ENCODE measurements at places on chromosomes 6 and 20. TPM values are rescaled to one million over a fixed set of nuclear protein-coding genes. Genes with fewer than 3 reads are reported as not detected.

- H3K4me1 ChIP-seq, result no peaks in the 10 kb centered on the region
- H3K27me3 ChIP-seq, result no peaks in the 10 kb centered on the region
- no peak overlapping the region for H3K4me3 ChIP-seq
- peaks cover 100% of the 10 kb centered on the region for H3K36me3 ChIP-seq
- DNase-seq, result no peak
Observed at GRCh38 chr6:160048471-160048870, 73.1 kb upstream of the SLC22A1 start.

- DNase-seq, result no peak
- no peak overlapping the region for H3K4me3 ChIP-seq
- no peaks in the 10 kb centered on the region for H3K4me1 ChIP-seq
Observed at GRCh38 chr6:153092082-153093013, 38.7 kb downstream of the RGS17 start.

DNA sequence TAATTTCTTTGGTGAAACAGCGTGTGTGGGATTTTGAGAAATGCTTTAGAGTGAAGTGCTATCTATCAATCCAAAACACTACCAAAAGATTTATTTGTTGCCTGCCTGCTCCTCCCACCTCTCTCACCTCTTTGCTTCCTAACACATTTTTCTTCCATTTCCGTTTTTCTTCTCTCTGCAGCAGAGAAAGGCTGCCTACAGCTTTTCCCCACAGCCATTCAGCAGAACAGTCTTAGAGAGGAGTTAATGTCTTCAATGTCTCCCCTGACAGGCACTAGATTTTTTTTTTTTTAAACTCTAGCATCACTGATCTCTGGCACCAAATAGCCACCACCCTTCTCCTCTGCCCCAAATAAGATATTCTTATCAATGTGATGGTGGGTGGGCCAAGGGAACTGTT lies 327.8 kb upstream of the MAN1A1 start:
- H3K27me3 ChIP-seq, result no peaks in the 10 kb centered on the region
- no peak overlapping the region for H3K27ac ChIP-seq
- H3K36me3 ChIP-seq, result no peaks in the 10 kb centered on the region

DNA sequence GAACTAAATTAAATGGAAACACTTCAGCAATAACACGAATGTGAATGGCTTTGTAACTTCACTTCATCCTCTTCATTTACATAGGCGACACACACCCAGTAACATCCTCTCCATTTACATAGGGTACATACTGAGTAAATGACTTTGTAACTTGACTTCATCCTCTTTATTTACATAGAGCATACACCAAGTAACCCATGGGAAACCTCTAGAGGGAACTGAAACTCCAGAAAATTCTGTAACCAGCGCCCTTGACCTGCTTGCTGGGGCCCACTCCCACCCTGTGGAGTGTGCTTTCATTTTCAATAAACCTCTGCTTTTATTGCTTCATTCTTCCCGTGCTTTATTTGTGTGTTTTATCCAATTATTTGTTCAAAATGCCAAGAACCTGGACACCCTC lies 81.6 kb upstream of the OPRM1 start:
- H3K27ac ChIP-seq, result no peak overlapping the region
- no peaks in the 10 kb centered on the region for H3K36me3 ChIP-seq
- no peaks in the 10 kb centered on the region for H3K27me3 ChIP-seq
- DNase-seq, result no peak
- H3K4me1 ChIP-seq, result no peaks in the 10 kb centered on the region

Gene C20orf96
- total RNA-seq, result 11.6 TPM

DNA sequence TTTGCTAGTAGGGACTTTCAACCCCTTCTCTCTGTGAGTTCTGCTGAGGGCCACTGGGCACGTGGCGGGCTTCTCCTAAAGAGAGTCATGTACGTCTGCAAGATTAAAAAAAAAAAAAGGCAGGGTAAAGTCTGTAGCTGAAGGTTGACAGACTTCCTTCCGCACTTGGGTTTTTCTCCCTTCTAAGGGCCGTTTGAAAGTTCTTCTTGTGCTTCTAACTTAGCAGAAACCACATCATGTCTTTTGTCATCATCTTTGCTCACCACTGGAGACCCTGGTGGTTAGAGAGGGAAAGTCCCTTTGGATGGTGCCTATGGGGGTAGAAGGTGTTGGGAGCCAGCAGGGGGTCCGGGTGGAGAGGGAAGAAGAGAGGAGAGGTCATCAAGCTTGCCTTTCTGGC lies 31.4 kb downstream of the PRDM1 start:
- no peaks in the 10 kb centered on the region for H3K36me3 ChIP-seq
- DNase-seq, result no peak
- H3K27ac ChIP-seq, result no peak overlapping the region
- H3K4me3 ChIP-seq, result no peak overlapping the region

Gene LTB
- 10.0 TPM for total RNA-seq

GRCh38 chr6:148392671-148393070 lies 50.0 kb downstream of the SASH1 start:
- no peak for DNase-seq
- peaks cover 65% of the 10 kb centered on the region for H3K4me1 ChIP-seq
- H3K27me3 ChIP-seq, result no peaks in the 10 kb centered on the region

DNA sequence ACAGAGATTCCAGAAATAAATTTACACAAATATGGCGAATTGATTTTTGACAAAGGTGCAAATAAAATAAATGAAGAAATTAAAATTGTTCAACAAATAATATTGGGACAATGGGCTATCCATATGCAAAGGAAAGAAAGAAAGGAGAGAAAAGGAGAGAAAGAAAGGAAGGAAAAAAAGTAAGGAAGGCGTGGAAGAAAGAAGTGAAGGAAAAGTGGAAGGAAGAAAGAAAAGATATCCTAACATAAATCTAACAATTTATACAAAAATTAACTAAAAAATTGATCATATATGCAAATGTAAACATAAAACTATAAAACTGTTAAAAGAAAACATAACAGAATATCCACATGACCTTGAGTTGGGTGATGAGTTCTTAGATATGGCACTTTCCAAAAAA lies 78.7 kb upstream of the ZNF184 start:
- H3K27ac ChIP-seq, result no peak overlapping the region
- no peaks in the 10 kb centered on the region for H3K4me1 ChIP-seq
- no peak for DNase-seq
- H3K36me3 ChIP-seq, result no peaks in the 10 kb centered on the region
- H3K27me3 ChIP-seq, result peaks cover 100% of the 10 kb centered on the region
- no peak overlapping the region for H3K4me3 ChIP-seq

Gene ENPP5
- total RNA-seq, result 11.4 TPM

DNA sequence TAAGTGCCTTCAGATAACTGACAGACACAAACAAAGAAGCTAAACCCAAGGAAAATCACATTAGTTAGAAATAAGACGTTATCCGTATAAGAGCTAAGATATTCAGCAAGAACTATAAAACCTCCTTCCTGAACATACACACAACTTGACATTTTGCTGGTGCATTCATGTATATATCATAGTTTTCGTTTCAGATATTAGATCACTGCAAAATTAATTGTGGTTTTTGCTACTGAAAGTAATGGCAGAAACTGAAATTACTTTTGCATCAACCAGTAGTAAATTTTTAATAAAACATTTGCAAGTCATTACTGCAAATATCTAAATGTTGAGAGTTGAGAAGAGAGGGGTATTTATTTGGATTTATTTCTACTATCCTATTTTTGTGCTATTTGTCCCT lies 26.1 kb upstream of the KCNQ5 start:
- no peak overlapping the region for H3K4me3 ChIP-seq
- DNase-seq, result no peak
- no peaks in the 10 kb centered on the region for H3K36me3 ChIP-seq
- H3K27ac ChIP-seq, result no peak overlapping the region
- H3K27me3 ChIP-seq, result no peaks in the 10 kb centered on the region
- no peaks in the 10 kb centered on the region for H3K4me1 ChIP-seq

Gene ETV7
- total RNA-seq, result 5.2 TPM

- H3K27me3 ChIP-seq, result peaks cover 79% of the 10 kb centered on the region
- H3K36me3 ChIP-seq, result no peaks in the 10 kb centered on the region
- H3K27ac ChIP-seq, result no peak overlapping the region
- DNase-seq, result no peak
- peaks cover 5% of the 10 kb centered on the region for H3K4me1 ChIP-seq
Observed at GRCh38 chr6:1598886-1599285, 10.8 kb upstream of the FOXC1 start.

- no peak for DNase-seq
- H3K4me3 ChIP-seq, result no peak overlapping the region
- no peaks in the 10 kb centered on the region for H3K27me3 ChIP-seq
- no peaks in the 10 kb centered on the region for H3K36me3 ChIP-seq
- H3K27ac ChIP-seq, result no peak overlapping the region
Observed at GRCh38 chr6:97053643-97054411, 129.3 kb downstream of the KLHL32 start.

GRCh38 chr6:140091895-140092294 lies 717.4 kb upstream of the CITED2 start:
- no peaks in the 10 kb centered on the region for H3K27me3 ChIP-seq
- no peak for DNase-seq
- H3K36me3 ChIP-seq, result no peaks in the 10 kb centered on the region
- H3K27ac ChIP-seq, result no peak overlapping the region
- no peak overlapping the region for H3K4me3 ChIP-seq
- no peaks in the 10 kb centered on the region for H3K4me1 ChIP-seq

Gene VEGFA
- 196 TPM for total RNA-seq

- no peak for DNase-seq
- no peak overlapping the region for H3K4me3 ChIP-seq
- H3K4me1 ChIP-seq, result peaks cover under 1% of the 10 kb centered on the region
- H3K36me3 ChIP-seq, result no peaks in the 10 kb centered on the region
Observed at GRCh38 chr6:20331042-20331441, 70.6 kb upstream of the E2F3 start.

DNA sequence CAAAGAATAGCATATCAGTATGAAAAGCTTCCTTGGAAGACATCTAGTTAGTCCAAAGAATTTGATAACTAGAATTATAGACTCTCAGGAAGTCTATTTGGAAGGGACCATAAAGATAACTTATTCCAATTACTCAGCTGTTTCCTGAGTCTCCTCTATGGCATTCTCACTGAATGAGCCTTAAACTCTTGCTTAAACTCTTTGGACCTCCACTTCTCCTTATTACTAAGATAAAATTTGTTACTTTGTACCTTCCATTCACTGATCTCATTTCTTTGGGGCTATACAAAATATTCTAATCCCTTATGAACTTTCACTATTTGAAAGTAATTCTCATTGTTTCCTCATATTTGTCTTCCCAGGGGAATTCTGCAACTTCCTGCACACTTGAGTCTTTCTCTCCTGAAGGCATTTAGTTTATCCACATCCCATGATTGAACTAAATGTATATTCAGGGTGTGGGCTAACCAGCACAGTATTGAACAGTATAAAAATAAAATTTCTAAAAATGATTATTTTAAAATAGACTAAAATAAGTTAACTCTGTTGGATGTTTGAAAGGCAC lies 67.1 kb upstream of the NOTCH4 start:
- no peaks in the 10 kb centered on the region for H3K36me3 ChIP-seq
- H3K4me3 ChIP-seq, result no peak overlapping the region

- no peak overlapping the region for H3K27ac ChIP-seq
- peaks cover 58% of the 10 kb centered on the region for H3K27me3 ChIP-seq
- peaks cover 6% of the 10 kb centered on the region for H3K4me1 ChIP-seq
- no peak for DNase-seq
- no peaks in the 10 kb centered on the region for H3K36me3 ChIP-seq
Observed at GRCh38 chr6:28634761-28635546, 109.3 kb downstream of the GPX5 start.

GRCh38 chr6:40585651-40586269 lies 1.4 kb downstream of the LRFN2 start:
- no peak for DNase-seq
- H3K27me3 ChIP-seq, result peaks cover 73% of the 10 kb centered on the region
- no peak overlapping the region for H3K27ac ChIP-seq
- H3K36me3 ChIP-seq, result no peaks in the 10 kb centered on the region

Gene EFCAB8
- total RNA-seq, result 0.30 TPM

DNA sequence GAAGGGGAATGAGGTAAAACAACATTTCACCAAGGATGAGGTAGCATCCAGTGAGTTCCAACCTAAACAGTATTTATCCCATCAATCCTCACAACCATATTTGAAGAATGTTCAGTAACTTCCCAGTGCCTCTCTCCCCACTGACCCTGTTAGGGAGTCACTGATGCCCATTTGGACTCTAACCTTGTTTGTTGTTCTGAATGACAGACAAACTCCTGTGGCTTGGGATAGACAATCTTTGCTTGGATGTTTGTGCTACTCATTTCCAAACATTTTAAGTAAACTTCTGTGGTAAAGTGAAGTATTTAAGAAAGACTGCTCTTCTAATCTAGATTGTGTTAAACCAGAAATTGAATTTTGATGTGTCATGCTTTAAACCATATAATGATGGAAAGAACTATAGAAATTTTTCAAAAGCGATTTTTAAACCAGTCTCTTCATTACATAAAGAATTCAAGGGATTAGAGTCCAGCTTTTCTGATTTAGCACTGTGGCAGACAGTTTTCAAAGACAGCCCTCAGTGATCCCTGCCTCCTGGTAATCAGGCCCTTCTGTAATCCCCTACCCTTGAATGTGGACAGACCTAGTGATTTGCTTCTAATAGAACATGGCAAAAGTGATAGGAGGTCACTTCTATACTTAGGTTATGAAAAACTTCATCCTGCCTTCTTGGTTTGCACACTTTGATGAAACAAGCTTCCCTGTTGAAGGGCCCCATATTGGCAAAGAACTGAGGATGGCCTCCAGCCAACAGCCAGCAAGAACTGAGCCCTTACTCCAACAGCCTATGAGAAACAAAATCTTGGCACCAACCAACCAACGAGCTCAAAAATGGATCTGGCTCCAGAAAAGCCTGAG lies 191.6 kb downstream of the DST start:
- H3K27me3 ChIP-seq, result no peaks in the 10 kb centered on the region
- no peaks in the 10 kb centered on the region for H3K36me3 ChIP-seq
- DNase-seq, result no peak
- H3K27ac ChIP-seq, result no peak overlapping the region
- no peak overlapping the region for H3K4me3 ChIP-seq

Gene TBC1D7
- total RNA-seq, result 18.8 TPM

Gene BMP7
- 0.74 TPM for total RNA-seq

Gene MDFI
- total RNA-seq, result 10.6 TPM

GRCh38 chr6:153840039-153840850 lies 198.8 kb upstream of the OPRM1 start:
- H3K4me1 ChIP-seq, result no peaks in the 10 kb centered on the region
- no peak for DNase-seq
- H3K4me3 ChIP-seq, result no peak overlapping the region
- H3K27ac ChIP-seq, result no peak overlapping the region
- no peaks in the 10 kb centered on the region for H3K36me3 ChIP-seq

Gene APOM
- total RNA-seq, result 1.6 TPM

DNA sequence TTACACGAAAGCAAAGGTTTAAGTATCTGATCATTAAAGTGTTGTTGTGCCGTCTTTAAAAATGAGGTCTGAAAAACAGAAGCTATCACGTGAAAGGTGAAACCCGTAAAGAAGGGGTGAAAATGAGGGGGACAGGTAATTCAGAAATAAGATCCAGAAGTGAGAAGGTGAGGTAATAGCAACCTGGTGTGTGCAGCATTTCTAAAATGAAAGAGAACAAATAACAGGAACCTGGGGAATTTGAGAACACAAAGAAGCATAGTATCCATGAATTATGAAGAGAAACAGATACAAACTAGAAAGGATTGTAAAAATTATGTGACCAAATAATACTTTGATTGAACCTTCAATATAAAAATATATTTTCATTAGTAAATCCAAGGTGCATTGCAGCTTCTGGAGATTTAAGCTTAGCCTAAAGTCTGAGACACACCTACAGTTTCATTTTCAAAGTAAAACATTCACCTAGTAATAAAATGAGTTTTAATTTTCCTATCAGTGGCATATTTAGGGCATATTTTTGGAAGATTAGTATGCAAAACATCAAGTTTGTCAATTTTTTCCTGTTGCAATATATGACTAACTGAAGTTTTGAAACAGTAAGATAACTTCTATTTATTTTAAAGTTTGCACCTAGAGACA lies 1.4 kb downstream of the HEY2 start:
- no peaks in the 10 kb centered on the region for H3K36me3 ChIP-seq
- peak overlapping the region; percentile 74 for H3K4me3 ChIP-seq
- peaks cover 38% of the 10 kb centered on the region for H3K4me1 ChIP-seq
- DNase-seq, result no peak
